ENCODE measurements at places on chromosomes 3 and 15. TPM values are rescaled to one million over a fixed set of nuclear protein-coding genes. Genes with fewer than 3 reads are reported as not detected.
A peak's percentile ranks its signal among the peaks of the same experiment; 100 is the strongest.

GRCh38 chr3:60190073-60190472, 1061.2 kb downstream of the FHIT start:
- DNase-seq: peak; percentile 28

DNA sequence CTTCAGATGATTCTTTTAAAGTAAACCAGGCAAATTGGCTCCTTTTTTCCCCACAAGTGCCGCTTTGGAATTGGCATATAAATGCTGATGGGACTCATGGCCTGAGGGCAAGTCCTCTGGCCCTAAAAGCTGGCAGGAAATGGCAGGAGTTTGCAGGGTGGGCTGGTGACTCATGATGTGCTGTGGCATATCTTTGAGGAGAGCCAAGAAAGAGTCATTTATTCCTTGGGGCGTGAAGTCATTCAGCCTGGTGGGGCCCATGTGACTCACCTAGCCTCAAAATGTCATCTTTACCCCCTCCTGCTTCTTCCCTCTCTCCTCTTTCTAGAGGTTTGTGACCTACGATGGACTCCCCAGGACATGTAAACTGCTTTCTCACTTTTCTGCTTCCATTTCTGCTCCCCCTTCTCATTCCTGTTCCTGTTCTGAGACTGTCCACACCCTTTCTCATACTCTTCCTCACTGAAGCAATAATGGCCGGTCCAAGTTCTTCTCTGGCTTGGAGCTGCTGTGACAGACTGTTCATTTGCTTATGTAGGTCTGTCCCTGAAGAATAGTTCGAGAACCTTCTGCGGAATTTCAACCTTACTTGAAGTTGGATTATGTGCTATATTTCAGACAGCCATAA, 326.1 kb downstream of the SATB1 start:
- DNase-seq: peak; percentile 64

DNA sequence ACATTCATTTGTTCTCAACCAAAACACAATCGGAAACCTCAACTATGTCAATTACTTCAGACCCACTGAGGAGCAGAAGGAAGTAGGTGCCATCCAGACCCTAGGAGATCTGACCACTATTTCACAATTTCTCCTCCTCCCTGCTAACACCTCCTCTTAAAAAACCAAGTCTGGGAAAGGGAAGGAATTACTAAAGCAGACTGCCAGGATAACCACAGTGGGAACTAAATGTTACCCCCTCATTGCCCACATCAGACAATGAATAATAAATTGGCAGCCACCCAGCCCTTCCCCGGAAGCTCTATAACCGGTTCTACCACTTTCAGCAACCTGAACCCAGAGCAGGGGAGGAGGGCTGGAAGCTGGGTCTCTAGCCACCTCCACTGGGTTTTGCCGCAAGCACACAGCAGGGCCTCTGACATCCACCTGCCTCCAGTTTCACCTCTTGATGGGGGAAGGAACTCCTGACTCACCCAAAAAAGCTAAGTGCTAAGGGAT, 17.6 kb downstream of the C15orf62 start:
- peak; percentile 80 for DNase-seq

- no peak for DNase-seq
Observed at GRCh38 chr3:192655628-192656027, 71.7 kb downstream of the FGF12 start.

ANKRD63 gene
- total RNA-seq: not detected

Measured in activated CD4-positive, alpha-beta memory T cell treated with anti-CD3 and anti-CD28 coated beads for 36 hours (primary cell).